ENCODE measurements at places on chromosomes 4 and X.
A peak's percentile ranks its signal among the peaks of the same experiment; 100 is the strongest.

DNA sequence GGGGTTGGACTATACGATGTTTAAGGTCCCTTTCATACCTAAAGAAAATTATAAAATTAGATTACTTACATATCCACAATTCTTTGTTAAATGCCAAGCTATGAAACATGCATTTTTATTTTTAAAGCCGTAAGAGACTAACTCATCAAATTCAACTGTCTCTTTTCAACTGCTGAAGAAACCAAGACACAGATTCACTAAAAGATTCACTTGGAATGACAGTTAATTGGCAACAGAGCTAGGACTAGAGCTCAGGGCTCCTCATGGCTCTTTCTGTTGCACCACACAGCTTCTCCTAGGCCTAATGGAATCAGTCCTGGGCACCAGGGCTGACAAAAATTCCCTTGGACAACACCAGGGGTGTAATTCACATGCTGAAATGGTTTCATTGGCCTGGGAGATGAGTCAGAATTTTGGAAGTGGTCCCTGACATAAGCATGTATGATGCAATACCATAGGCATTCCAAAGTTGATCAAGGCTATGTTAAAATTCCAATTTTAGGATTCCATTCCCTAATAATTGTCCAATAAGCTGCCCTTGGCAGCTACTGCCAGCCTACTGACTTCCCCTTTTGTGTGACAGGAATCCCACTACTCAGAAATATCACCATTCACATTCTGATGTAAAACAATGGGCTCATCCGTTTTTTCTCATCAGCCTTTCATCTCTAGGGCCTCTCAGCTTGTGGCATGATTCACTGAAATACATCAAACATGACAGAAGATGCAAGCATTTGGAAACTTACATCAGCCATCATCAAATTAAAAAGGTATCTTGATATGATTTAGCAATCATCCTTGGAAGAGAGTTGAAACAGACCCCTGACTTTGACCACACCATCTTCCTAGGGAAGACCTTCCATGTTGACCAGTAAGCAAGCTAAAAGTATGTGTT is 54.2 kb downstream of the PLAC1 start:
- no peak for DNase-seq

- DNase-seq = no peak
Measured at GRCh38 chr4:138256608-138257007, 14.5 kb upstream of the SLC7A11 start.

DNA sequence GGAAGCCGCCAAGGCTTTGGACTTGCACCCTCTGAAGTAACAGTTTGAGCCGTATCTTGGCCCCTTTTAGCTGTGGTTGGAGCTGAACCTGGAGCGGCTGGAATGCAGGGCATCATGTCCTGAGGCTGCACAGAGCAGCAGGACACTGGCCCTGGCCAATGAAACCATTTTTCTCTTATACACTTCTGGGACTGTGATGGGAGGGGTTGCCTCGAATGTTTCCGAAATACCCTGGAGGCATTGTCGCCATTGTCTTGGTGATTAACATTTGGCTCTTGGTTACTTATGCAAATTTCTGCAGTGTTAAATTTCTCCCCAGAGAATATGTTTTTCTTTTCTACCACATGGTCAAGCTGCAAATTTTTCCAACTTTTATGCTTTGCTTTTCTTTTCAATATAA is 137.2 kb downstream of the MAGEC1 start:
- DNase-seq = no peak

GRCh38 chr4:100208459-100208858 is 18.2 kb upstream of the DDIT4L start:
- no peak for DNase-seq

- no peak for DNase-seq
Measured at GRCh38 chrX:102341867-102342266, 94.9 kb downstream of the NXF2 start.

DNA sequence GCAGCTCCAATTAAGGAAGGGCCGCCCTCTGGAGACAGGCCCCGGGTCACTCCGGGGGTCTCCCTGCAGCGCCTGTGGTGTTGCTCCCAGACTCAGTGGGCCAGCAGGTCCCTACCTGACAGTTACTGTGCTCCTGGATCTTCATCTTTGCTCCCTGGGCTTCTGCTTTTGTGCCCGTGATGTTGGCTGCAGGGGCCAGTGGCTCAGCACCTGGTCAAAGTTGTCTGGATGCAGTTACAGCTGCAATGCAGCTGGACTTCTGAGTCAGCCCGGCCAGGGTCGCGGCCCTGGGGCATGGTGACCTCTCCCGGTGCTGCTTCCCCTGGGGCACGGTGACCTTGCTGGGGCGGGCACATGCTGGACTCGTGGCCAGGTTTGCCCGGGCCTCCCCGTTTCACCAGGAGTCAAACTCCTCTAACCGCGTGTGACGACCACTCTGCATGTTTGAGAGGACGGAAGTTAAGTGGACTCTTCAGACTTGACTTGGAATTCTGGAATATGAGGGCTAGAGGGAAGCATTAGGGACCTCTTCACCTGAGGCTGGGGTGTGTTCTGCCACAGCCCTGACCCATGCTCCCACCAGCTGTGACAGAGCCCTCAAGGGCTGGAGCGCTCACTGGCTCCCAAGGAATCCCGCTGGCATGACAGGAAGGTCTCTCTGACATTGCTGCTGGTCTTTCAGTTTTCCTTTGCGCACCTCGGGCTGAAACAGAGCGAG is 3.7 kb downstream of the CTAG2 start:
- DNase-seq = no peak

DNA sequence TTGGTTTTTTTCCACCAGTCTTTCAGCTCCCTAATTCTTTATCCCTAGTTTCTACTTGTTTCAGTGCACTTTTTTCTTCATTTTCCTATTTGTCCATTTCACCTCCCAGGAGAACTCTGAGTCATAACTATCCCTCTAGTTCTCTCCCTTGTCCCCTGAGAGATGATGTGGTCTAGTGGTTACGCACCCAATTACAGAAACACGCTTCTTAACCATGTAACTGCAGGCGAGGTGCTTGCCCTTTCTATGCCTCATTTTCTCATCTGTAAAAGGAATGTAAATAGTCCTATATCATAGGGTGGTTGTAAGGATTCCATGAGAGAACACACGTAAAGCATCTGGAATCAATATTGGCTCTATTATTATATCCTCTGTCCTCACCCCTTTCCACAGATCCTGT is 8.8 kb upstream of the GRPR start:
- no peak for DNase-seq

DNA sequence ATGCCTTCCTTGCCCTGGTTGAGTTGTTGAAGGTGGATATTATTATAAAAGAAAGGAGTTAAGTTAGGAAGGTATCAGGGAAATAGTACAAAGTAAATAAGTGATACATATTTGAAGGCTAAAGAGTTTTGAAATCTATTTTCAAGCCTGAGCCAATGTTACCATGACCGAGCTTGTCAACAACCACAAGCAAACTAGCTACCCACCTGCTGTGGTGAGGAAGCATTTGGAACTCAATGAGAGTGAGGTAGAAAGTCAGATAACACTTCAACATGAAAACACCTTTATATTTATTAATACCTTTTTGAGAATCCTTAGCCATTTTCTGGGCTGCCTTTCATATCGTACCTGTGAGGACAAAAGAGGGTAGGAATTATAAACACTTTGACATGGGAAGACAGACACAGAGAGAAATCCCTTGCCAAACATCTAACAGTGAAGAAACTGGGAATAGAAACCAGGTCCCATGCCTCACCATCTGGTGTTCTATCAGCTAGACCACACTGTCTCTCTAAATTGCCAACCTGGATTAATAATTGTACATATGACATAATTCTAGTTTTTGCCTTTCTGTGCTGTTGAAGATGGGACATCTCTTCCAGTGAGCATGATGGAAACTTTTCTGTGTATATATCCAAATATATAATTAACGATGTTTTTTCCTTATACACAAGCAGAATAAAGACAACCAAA is 606.4 kb upstream of the NR3C2 start:
- no peak for DNase-seq

GRCh38 chr4:7005571-7005970 is 37.6 kb upstream of the TADA2B start:
- no peak for DNase-seq

- no peak for DNase-seq
Measured at GRCh38 chrX:55489314-55490009, at the start of gene USP51. USP51 (minus strand) TSS chrX:55489848; CDS start chrX:55488939, 909 bp downstream.

DNA sequence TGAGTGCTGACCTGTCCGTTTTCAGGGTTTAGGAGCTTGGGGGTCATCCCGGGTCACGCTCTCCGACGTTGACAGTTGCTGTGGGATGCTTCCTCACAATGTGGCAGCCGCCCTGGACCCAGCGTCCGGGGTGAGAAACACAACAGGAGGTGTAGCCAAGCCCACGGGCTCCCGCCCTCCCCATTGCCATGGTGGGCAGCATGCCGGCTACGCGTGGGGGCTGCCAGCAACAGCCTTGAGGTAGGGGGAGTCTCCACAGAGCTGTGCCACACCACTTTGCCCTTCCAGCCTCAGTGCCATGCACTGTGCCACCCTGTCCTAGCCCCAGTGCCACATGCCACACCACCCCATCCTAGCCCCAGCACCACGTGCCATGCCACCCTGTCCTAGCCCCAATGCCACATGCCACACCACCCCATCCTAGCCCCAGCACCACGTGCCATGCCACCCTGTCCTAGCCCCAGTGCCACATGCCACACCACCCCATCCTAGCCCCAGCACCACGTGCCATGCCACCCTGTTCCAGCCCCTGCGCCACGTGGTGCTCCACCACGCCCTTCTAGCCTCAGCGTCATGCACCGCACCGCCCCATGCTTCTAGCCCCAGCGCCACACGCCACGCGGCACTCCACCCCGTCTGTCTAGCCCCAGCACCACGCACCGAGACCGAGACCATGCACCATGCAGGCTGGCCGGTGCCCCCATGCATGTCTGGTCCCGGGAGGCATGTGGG is 8.5 kb upstream of the HGFAC start:
- DNase-seq = no peak

GRCh38 chr4:75036046-75036830 is 103.3 kb downstream of the PARM1 start:
- DNase-seq = no peak

DNA sequence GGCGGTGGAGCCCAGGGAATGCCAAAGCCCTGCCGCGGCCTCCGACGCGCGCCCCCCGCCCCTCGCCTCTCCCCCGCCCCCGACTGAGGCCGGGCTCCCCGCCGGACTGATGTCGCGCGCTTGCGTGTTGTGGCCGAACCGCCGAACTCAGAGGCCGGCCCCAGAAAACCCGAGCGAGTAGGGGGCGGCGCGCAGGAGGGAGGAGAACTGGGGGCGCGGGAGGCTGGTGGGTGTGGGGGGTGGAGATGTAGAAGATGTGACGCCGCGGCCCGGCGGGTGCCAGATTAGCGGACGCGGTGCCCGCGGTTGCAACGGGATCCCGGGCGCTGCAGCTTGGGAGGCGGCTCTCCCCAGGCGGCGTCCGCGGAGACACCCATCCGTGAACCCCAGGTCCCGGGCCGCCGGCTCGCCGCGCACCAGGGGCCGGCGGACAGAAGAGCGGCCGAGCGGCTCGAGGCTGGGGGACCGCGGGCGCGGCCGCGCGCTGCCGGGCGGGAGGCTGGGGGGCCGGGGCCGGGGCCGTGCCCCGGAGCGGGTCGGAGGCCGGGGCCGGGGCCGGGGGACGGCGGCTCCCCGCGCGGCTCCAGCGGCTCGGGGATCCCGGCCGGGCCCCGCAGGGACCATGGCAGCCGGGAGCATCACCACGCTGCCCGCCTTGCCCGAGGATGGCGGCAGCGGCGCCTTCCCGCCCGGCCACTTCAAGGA is at the start of gene FGF2:
Gene FGF2, plus strand, starts transcription at position 279 of the 705 bp plus-strand sequence. Its CDS starts 344 bp downstream, at position 623.
- DNase-seq = no peak

DNA sequence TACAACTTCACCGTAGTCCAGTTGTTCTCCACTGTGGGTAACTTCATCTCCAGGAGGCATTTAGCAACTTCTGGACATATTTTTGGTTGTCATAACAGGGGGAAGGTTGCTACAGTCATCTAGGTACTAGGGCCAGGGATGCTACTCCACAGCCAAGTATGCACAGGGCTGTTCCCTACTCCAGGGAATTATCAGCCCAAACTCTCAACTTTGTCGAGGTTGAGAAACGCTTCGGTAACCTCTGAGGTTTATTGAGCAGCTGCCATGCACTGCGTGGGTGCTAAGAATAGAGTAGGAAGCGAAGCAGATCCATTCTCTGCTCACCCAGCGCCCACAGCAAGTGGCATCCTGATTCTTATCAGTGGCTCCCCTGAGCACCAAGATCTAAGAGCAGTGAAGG is 8.2 kb downstream of the FGFBP1 start:
- DNase-seq = no peak

- peak; percentile 4 for DNase-seq
Measured at GRCh38 chr4:122003335-122003734, 51.5 kb upstream of the TRPC3 start.

- no peak for DNase-seq
Measured at GRCh38 chr4:138952411-138952810, 63.2 kb upstream of the NOCT start.

DNA sequence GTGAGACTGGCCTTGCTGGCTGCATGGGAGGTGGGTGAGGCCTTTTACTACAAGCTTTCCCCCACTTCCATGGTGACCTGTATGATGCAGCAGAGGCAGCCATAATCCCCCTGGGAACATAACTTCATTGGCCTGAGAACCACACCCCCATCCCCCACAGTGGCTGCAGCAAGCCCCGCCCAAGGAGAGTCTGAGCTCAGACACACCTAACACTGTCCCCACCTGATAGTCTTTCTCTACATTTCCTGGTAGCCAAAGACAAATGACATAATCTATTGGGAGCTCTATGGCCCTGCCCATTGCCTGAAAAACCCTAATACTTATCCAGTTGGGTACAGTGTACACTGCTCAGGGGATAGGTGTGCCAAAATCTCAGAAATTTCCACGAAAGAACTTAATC is 62.6 kb downstream of the GLUD2 start:
- no peak for DNase-seq

GRCh38 chr4:149676076-149676475 is 139.6 kb downstream of the IQCM start:
- DNase-seq = no peak

GRCh38 chr4:78558410-78558809 is 6.8 kb downstream of the ANXA3 start:
- DNase-seq = no peak

GRCh38 chr4:3213106-3213425 is 35.9 kb upstream of the MSANTD1 start:
- DNase-seq = no peak

- DNase-seq = no peak
Measured at GRCh38 chrX:110966839-110967238, 129.2 kb upstream of the PAK3 start.
